ENCODE measurements at places on chromosomes 11 and 22.

- DNase-seq, result no peak
Observed at GRCh38 chr11:119167933-119168332, 592 bp upstream of the NLRX1 start.

DNA sequence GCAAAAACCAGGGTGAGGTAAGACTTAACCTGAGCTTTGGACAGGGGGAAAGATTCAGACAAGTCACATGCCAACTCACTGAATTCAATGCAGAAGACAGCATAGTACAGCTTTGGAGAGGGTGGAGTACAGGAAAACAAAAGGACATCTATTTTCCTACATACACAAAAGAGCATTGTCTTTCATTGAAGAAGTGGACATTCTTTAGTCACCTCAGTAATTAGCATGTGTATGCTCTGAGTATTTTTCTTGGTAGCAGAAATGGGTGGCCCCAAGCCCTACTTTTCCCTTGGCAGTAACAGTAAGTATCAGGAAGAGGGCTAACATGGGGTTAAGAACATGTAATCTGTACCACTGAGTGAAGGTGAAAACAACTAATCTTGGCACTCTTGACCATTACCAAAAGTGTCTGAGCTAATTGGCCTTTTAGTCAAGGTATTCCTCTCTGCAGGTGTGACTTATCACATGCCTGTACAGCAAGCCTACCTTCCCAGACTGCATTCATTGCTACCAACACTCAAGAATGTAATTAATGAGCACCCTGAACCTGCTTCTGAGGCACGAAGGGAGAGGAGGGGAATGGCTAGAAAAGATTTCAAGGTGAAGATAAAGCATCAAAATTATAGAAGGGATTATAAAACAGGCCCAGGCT is 33.9 kb downstream of the SYTL2 start:
- no peak for DNase-seq

DNA sequence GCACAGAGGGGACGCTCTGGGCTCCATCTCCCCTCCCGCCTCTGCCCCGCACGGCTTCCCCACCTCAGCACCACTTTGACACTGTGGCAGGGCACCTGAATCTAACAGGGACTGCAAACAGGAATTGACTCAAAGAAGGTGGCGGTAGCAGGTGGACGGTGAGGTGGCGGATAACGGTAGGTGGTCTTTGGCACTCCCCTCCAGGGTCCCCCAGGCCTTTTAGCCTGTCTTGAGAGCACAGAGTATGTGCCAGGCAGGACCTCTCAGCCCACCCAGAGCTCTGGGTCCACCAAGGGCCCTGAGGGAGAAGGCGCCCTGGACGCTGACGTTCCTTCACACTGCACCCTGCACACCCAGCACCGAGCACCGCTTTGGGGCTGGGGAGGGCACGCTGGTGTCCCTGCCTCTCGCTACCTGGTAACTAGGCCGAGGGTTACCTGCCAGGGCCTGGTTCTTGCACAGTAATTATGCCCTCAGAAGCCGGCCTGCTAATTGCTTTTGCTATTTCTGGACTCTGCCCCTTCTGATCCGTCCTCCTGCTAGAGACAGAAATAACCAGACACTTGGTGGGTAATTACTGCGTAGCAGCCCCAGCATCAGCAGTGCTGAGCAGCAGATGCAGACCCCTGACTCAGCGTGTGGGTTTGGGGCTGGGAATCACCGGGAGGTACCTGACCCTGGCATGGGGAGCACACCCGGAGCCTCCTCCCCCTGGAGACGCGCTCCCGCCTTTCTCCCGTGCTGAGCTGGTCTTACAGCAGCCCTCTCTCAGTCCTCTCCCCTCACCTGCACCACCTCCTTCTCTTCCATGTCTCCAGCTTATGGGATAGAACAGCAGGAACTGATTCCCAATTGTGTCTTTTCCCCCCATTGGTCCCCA is 103.3 kb upstream of the B3GAT1 start:
- DNase-seq, result no peak

GRCh38 chr11:102322560-102322959 is 5.3 kb downstream of the BIRC3 start:
- DNase-seq, result no peak

DNA sequence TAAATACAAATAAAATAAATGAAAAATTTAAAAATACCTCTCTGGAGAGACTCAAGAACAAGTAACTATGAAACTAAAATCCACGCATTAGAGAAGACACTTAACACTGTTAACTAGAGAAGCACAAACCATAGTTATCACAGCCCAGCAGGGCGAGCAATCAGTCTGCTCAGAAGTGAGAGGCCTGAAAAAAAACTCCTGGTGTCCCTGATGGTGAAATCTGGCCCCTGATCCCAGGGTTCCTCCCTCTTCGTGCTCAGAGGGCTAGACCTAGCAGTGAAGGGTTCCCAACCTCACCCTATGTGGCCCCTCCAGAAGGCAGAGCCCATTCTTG is 49.7 kb upstream of the VPREB1 start:
- no peak for DNase-seq

GRCh38 chr11:93939084-93939760 is 81.9 kb upstream of the HEPHL1 start:
- DNase-seq, result no peak

- DNase-seq, result no peak
Observed at GRCh38 chr11:19975414-19975990, 184.8 kb downstream of the DBX1 start.

All from stimulated activated CD8-positive, alpha-beta memory T cell treated with anti-CD3 and anti-CD28 coated beads, Interleukin-4, amount 100 ng/mL, for 48 hours (primary cell).